ENCODE measurements at places on chromosomes 7 and 10.

- DNase-seq: no peak
Observed at GRCh38 chr10:16993186-16993585, 136.4 kb downstream of the CUBN start.

DNA sequence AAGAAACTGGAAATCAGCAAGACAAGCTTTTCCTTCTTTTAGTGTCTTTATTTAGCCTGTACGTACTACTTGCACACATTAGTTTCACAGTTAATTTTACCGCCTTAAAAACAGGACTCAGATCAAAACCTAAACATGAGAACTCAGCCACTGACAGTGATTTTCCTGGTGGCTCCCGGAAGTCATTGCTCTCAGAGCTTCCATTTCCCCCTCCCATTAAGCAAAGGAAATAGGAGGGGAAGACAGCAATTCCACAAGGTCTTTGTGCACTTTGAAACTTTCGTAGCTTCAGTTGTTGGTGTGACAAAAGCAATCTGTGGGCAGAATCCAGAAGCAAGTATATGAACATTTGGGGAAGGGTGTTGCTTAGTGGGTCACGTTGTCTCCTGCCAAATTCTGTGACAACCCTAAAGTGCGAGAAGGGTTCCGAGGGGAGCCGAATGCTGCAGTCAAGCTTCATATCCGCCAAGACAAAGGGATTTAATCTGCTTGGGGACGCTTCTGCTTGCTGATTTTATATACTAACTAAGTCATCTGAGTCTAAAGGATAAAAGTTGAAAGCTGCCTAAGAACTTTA is 30.4 kb downstream of the FAM53B start:
- DNase-seq: no peak

DNA sequence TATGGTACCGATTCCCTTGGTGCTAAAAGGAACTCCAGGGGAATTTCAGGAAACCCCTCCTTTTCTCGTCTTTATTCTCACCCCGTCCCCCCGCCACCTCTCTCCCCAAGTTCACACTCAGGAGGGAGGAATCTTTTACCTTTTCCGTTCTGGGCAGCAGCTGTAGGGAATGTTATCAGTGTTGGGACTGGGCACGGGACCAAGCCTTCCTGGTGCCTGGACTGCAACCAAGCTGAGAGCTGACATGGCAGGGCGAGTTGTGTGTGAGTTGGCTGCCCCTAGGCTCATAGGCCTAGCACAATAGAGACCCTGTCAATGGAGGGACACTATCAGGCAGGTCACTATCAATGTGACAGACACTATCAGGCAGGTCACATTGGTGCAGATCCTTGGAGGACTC is 121.4 kb downstream of the TCF7L2 start:
- DNase-seq: no peak

GRCh38 chr10:27345455-27345920 is 104.9 kb upstream of the ACBD5 start:
- DNase-seq: no peak

DNA sequence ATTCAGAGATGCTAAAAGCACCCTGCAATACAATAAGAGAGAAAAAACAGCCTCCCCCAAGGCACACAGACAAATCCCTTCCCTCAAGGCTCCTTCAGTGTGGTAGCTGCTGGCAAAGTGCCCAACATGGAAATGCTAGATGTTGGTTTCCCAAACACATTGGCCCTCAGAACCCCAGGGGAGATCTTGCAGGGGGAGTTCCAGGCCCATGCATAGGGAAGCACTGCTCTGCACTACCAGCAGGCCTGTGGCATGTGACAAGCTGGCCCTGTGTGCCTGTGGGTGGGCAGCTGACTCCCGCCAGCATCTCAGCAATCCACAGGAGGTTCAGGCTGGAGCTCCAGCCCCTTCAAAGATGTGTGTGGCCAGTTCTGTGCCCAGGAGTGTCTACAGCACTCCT is 16.8 kb upstream of the CSGALNACT2 start:
- no peak for DNase-seq

DNA sequence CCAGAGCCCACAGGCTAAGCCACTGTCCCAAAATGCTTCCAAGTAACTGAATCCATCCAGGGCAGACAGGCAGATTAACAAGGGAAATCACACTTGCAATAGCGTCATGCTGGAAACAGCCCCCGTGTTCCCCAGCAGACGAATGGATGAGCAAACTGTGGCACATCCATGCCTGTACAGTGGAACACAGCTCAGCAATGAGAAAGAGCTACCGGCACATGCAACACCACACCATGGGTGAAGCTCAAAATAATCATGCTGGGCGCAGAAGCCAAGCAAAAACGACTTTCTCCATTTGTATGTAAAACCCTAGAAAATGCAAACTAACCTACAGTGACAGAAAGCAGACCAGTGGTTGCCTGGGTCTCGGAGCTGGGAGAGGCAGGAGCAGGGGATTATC is 153.1 kb downstream of the SLIT1 start:
- DNase-seq: no peak

DNA sequence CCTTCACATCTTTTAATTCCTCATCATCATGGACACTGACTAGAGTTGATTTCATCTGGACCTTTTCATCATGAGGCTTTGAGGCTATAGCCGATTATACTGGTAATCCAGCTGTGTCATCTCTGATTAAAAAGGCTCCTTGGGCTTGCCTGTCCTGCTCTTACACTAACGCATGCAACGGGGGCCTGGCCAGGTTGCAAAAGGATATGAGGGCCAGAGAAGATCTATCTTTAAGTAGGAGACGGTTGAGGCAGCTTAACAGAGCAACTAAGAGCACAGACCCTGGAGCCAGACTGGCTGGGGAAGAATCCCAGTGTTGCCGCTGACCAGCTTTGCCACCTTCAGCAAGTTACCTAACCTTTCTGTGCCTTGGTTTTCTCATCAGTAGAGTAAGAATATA is 211.5 kb downstream of the PTEN start:
- no peak for DNase-seq

DNA sequence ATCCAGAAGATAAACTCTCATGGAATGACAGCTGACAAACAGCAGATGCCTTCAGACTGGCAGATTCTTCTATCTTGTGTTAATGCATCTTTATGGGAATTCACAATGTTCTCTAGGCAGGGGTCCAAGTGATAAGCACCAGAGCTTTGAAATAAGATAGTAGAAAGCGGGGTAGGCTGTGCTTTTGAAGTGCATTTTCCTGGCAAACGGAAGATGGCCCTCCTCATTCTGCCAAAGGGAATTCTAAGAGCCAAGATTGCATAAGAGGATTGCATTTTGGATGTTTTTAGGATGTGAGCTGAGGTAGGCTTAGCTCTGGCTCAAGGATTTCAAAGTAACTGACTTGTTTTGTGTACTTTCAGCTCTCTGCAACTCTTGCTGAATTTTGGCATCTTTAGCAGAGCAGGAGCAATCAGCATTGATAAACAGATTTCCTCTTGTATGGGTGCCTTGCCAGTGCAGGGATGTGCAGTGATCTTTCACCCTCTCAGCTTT is 298.5 kb upstream of the KLF6 start:
- no peak for DNase-seq

DNA sequence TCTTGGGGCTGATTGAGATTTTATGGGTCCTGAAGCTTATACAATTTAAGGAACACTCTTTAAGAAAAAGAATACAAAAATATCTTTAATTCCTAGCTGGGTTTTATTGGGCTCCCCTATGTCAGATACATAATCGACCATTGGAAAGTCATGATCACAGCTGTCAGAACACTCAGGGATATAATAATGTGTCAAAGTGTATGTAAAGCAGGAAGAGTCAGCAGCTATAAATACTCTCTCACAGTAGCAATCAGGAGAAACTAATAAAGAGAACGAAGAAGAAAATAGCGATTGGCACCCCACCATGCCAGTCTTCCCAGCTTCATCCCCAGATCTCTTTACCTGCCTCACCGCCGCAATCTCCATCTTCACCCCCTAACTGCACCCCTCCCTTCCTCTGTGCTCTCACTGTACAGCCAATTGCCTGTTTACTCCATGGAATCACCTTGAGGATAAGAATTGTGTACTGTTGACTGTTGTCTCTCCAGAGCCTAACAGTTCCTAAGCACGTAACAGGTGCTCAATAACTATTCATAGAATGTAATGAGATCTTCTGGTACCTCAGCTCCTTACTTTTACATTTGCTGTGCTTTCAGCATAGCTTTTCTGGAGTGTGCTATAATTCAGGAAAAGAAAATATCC is 24.0 kb upstream of the WNT8B start:
- DNase-seq: no peak

DNA sequence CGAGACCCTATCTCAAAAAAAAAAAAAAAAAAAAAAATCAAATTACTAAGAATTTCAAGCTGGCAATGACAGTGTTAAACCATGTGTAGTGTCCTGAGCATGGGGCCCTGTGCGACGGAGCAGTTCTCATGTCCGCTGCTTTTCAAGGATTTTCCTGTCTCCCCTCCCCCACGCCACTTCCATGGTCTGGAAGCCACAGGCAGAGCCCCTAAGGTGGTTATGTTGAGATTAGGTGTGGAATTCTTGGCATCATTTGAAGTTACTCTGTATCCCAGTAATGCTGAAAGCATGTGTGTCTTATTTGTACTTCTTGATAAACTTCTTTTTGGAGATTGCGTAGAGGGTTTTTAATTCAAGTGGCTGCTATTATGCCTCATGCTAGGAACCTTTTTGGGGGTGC is 65.2 kb downstream of the PFKFB3 start:
- DNase-seq: no peak

GRCh38 chr10:79241990-79242619 is 105.2 kb upstream of the PPIF start:
- DNase-seq: peak; percentile 51

- DNase-seq: no peak
Observed at GRCh38 chr10:74542077-74542476, 284.3 kb upstream of the KAT6B start.

Measured in activated naive CD4-positive, alpha-beta T cell treated with Interleukin-2 at 50 U/mL for 16 hours (primary cell).